ENCODE measurements at places on chromosomes 1 and 21.

- DNase-seq = no peak
Observed at GRCh38 chr1:179440971-179441370, 75.2 kb downstream of the AXDND1 start.

DNA sequence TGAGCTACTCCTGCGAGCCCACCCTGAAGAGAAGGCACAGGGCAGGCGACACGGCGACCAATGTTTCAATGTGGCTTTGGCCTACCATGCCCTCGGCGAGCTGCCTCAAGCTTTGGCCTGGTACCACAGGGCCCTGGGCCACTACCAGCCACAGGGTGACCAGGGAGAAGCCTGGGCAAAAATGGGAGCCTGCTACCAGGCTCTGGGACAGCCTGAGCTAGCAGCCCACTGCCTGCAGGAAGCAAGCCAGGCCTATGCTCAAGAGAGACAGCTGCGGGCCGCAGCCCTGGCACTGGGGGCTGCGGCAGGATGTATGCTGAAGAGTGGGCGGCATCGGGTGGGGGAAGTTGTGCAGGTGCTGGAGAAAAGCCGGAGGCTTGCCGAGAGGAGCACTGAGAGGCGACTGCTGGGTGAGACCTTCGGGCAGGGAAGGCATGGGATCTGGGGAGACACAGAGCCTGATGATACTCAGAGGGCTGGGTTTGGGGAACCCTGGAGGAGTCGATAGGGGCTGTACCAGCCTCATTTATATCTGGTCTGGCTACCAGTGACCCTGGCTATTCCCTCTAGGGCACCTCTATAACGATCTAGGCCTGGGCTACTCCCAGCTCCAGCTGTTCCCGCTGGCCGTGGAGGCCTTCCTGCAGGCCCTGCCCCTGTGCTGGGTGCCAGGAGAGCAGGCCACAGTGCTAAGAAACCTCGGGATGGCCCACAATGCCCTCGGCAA lies 2.3 kb downstream of the TTC24 start:
- DNase-seq = no peak

DNA sequence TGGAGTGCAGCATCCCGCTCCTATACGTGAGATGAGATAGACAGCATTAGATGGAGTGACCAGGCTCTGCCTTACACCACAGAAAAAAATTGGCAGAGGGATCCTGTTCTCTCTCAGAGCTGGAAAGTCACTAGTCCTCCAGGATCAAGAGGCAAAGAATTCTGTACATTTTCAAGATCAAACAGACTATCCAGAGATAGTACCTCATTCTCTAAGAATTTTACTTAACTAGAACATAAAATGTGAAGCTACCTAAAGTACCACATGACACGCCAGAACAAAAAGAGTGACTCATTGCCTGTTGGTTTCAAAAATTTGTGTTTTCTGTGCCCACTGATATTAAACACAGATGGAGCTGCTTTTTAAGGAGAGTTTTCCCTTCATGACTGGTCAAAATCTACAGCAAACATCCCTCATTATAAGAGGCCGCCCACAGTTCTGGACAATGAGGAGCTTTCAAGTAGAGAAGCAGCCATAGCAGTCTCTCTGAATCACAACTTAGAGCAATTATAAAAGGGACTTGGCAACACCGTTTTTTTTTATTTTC lies 32.3 kb downstream of the CD160 start:
- no peak for DNase-seq

DNA sequence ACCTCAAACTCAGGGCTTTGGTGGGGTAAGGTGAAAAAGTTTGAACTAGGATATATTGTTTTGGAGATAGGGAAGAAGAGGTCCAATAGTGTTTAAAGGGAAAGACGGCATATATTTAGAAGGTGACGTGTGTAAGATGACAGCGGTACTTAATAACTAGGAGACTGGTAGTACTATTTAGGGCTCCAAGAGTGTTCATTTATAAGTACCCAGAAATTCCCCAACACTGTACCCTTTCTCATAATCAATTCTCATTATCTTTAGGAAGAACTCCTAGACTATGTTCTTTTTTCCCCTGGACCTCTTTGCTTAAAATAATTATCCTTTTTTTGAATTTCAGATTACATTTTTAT lies 1.5 kb downstream of the LYPLAL1 start:
- DNase-seq = no peak

DNA sequence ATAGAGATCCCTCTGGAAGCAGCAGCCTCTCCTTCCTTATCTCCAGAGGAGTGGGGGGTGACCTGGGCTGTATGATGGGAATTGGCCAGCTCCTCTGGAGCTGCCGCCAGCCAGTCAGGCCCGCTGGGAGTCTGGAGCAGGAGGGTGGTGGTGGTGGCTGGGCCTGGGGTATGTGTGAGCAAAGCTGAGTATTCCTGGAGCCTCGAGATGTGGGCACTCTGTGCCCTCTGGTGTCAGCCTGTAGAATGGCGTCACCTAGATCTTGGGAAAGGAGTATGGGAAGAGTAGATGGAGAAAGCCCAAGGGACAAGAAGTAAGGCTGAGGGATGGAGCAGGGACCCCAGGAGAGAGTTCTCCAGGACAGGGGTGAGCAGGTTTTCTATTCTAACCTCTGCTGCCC lies 16.0 kb downstream of the VANGL2 start:
- peak; percentile 50 for DNase-seq

GRCh38 chr1:76336931-76337371 lies 262.4 kb downstream of the ST6GALNAC3 start:
- DNase-seq = no peak

- no peak for DNase-seq
Observed at GRCh38 chr1:225974454-225974853, 24.7 kb downstream of the SDE2 start.

DNA sequence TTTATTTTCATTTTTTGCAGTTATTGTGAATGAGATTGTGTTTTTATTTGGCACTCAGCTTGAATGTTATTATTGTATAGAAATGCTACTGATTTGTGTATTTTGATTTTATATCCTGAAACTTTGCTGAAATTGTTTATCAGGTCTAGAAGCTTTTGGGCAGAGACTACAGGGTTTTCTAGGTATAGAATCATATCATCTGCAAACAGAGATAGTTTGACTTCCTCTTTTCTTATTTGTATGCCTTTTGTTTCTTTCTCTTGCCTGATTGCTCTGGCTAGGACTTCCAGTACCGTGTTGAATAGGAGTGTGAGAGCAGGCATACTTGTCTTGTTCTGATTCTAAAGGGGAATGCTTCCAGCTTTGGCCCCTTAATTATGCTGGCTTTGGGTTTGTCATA lies 27.3 kb downstream of the ZNF691 start:
- DNase-seq = no peak

DNA sequence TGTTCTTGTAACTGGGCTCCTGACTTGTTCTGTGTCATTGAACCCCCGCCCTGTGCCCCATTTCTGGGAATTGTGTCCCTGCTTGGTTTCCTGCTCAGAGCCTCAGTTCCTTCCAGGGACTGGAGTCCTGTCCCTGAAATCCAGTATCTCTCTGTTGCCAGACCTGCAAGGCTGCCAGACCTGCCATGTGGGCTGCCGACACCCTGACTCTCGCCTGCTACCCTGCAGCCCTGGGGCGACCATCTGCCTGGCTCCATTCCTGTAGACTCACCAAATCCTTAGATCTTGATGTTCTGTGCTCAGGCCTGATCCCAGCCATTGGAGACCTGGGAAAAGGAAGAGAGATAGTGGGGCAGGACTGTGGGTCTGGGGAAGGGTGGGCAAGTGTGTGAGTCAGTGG lies 383.3 kb upstream of the PROX1 start:
- DNase-seq = no peak

GRCh38 chr1:199734186-199734585 lies 293.3 kb upstream of the NR5A2 start:
- no peak for DNase-seq

- no peak for DNase-seq
Observed at GRCh38 chr1:117138561-117138960, 17.0 kb upstream of the TRIM45 start.

- no peak for DNase-seq
Observed at GRCh38 chr1:221165839-221166500, 286.7 kb downstream of the HLX start.

- peak; percentile 23 for DNase-seq
Observed at GRCh38 chr1:209611771-209612570, 28.5 kb downstream of the CAMK1G start.

DNA sequence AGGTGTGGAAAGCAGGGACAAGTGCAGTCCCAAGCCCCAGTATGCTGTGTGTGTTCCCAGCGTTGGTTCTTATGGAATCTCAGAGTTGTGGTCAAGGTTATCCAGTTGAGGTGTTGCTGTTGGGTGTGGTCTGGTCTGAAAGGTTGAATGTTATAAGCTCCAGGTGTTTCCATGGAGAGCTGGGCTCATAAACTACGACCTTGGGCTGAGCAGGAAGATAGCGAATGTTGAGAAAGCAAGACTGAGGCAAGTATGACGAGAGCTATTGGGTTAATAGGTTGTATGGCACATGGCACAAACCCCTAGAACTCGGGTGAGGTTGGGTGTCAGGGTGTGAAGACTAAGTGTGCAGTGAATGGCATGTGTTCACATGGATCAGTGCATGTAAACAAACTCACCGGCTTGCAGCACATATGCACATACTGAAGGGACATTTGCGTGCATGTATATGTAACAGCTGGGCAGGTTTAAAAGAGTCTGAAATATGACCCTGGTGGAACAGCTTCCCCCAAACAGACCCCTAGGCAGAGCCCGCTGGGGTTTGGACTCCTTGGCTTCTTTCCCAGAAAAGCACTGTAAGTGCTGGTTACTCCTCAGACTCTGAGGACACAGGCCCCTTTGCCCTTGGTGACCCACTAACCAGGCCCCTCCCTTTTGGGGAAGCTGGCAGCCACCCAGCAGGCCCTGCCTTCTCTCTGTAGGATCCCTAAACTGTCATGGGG lies 117.5 kb downstream of the NAV1 start:
- DNase-seq = no peak

GRCh38 chr1:15692121-15692682 lies 8.1 kb downstream of the PLEKHM2 start:
- no peak for DNase-seq

DNA sequence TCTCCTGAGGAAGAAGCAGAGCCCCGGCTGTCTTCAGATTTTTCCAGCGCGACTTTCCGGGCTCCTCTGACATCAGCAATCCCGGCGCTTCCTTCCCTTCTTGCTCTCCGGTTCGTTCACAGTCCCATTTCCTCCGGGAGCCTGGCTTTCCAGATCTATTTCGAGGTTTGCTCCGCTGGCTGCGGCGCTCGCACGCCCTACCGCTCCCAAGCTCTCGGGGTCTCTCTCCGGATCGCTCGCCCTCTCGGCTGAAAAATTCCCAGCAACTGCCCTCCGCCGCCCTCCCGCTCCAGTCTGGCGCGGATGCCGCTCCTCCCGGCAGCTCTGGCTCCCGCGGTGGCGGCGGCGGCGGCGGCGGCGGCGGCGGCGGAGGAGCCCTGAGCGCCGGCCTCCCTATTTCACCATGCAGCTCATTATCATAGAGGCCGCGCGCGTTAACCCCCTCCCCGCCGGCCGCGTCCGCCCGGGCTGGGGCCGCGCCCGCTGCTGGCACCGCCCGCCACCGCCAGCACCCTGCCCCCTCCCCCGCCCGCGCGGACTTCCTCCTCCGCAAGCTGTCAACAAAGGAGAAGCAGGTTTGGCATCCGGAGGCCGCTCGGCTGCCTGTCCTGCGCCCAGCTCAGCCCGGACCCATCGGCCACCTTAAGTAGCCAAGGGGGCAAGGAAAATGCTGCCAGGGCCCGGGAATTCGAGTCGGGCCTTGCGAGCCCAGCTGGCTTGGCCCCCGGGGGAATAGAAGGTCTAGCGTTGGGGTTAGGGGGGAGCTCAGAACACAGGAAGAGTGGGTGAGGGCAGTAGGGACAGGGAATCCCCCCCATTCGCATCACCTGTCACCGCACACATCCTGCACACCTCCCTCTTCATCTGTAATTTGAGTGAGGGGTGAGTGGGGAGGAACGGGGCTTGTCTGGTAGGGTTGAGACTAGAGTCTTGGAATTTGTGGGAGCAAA lies at the start of gene PLXNA2:
TSS of gene PLXNA2 (minus strand) at position 418 of the 950 bp plus-strand sequence. CDS start 26,462 bp downstream, outside the sequence.
- peak; percentile 53 for DNase-seq

GRCh38 chr1:46495778-46496177 lies 6.1 kb downstream of the DMBX1 start:
- DNase-seq = no peak

- DNase-seq = no peak
Observed at GRCh38 chr1:42343049-42343448, 8.0 kb upstream of the FOXJ3 start.

GRCh38 chr1:3027611-3028371 lies 6.5 kb downstream of the ACTRT2 start:
- DNase-seq = no peak

DNA sequence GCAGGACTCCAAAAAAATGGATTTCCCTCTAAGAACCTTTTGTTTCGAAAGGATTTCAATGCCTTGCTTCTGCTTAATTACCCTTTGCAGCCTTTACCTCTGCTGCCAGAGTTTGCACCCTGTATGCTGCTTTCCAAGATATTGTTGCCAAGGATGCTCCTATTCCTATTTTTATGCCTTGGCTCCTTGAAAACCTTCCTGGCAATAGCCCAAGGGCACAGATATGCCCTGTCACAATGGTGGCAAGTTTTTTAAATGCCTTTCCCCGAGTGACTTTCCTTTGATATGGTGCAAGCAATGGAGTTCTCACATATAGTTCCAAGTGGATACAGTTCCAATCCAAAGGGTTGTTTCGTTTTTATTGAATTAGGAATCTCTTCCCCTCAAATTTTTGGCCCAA lies 1983.0 kb downstream of the MRPL39 start:
- DNase-seq = no peak

DNA sequence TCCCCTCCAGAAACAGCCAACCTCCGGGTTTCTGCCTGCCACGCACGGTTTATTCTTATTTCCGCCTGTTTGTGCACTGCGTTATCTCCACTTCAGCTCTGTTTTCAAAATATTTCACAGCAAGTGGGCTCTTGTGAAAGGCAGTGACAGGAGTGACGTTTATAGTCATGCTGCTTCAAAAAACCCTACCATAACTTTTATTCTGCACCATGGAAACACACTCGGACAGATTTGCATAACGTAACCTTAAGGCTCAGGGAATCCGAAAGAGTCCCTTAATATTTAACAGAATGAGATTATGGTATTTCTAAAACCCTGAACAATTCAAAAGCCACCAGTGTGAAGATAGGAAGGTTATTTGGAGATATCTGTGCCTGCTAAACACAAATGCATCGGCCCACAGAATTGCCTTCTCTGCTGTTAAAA lies 782 bp upstream of the SDE2 start:
- peak; percentile 57 for DNase-seq

- no peak for DNase-seq
Observed at GRCh38 chr1:151840421-151840820, 801 bp upstream of the C2CD4D start.

- no peak for DNase-seq
Observed at GRCh38 chr21:38037416-38037815, 121.2 kb upstream of the KCNJ6 start.

DNA sequence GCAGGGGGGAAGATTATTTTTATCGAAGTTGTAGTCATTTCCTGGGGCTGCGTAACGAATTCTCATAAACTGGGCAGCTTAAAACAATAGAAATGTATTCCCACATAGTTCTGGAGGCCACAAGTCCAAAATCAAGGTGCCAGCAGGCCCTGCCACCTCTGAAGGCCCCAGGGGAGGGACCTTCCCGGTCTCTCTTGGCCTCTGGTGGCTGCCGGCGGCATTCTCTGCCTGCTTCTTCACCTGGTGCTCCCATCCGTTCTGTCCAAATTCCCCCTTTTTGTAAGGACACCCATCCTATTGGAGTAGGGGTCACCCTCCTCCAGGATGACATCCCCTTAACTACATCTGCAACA lies 92.8 kb downstream of the PDE9A start:
- DNase-seq = no peak

Measured in GM13976 (cell line).